ENCODE measurements at places on chromosomes 11 and 22. TPM values are rescaled to one million over a fixed set of nuclear protein-coding genes. Genes with fewer than 3 reads are reported as not detected.

- DNase-seq: no peak
These were observed 134.5 kb downstream of the ADAMTS15 start for GRCh38 chr11:130582981-130583380.

GRCh38 chr11:96228473-96228891 is 114.5 kb downstream of the MAML2 start:
- no peak for DNase-seq

DNA sequence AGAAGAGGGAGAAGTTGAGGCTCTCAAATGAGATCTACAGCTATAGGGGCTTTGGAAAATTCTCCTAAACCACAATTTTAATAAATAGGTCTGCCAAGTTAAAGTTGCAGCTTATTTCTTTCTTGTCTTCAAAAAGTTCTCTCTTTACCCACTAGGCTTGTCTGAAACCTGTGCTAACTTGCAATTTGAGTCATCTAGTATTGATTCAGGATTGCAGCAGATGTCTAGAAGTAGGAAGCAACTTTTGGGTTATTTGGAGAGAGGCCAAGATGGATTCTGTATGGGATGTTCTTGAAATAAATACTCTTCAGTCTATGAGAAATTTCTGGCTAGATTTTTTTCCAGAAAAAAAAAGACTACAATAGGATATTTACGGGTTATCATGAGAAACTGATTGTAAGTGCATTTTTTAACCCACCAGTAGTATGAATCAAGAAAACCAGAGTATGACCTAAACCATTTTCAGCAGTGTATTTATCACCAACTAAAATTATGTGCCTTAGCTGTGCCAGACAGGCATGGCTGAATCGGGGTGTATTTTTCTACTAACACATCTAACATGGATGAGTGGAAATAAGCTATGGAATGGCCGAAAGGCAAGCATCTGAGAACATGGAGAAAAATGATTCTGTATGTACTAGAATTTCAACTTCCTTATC is 4.9 kb upstream of the RAB38 start:
- no peak for DNase-seq

DNA sequence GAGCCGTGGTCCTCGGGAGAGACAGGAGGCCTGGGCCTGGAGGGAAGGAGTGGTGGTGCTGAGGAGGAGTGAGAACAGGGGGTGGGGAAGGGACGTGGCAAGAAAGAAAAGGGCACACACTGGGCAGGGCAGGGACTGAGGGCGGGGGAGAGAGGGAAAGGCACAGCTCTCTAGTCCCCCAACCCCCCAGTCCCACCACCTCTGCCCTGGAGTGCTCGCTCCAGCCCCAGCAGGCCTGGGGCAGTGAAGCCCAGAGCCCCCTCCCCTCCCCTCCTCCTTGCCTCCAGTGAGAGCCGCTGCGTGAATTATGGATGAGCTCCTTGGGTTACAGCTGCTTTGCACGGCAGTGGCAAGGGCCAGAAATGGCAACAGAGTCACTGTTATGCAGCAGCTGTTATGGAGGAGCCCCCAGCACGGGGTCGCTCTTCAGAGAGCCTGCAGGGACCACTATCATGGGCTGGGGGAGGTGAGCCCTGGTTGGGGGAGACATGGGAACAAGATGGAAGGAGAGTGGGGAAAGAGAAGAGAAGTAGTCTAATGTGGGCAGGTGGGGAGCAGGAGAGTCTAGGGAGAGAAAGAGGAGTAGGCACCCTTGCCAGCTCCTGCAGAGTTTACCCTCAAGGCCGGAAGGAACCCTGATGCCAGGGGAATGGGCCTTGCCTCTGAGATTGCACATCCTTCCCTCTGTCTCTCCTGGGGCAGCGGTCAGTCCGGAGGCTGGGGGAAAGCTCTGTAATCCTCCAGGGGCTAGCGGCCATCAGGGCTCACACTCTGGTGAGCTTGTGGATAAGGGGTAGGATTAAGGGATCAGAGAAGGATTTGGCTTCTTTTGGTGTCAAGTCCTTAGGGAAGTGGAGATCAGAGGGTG is 3.6 kb downstream of the RTN4RL2 start:
- DNase-seq: no peak

The VSIG2 gene
- polyA plus RNA-seq: 17.5 TPM

- no peak for DNase-seq
These were observed 56.0 kb downstream of the PACS1 start for GRCh38 chr11:66126064-66126463.

DNA sequence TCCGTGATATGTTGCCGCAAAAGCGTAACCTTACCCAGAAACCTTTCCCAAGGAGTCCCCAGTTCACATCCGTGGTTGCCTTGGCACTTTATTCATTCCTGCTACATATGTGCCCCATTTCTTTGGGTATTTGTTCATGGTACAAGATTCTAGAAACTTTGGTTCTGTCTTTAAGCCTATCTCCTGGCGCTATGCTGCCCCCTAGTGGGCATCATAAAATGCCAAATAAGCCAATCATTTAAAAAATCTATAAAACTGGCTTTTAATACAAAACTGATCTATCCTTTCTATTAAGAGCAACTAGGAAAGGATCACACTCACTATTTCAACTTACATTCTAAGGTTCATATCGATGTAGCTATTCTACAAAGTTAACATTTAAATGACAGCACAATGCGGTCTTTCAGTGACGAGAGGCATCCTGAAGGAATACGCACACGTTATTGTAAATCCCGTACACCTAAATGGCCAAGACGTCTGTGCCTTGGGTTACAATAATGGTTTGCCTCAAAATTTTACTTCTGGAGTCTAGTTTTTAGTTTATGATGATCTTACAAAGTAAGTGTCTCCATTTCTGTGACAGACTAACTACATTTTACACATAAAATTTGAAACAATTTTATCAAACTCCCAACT is 16.2 kb downstream of the PIWIL3 start:
- peak; percentile 22 for DNase-seq

The SCGB1C1 gene
- not detected for polyA plus RNA-seq

- DNase-seq: no peak
These were observed 10.2 kb upstream of the MS4A12 start for GRCh38 chr11:60482361-60482760.

DNA sequence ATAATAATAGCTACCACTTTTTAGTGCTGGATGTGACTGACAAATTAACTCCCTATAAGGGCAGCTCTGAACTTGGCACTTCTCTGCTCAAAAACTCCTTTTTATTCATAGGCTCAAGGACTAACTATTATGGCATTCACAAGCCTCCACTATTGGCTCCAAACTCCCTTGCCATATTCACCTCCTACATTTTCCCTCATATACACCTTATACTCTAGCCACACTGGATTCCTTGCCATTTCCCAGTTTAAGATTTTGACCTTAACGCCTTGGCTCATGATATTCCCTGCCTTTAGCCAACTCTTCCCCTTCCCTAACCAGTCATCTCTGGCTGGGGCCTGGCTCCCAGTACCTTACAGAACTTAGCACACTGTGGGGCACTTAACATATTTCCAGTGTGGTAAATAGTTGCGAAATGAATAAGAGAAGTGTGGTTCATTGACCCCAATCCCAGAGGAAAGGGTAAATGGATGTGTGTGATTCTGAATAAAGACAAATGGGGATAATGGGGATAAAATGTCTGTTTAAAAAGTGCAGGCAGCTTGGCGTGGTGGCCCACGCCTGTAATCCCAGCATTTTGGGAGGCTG is 40.0 kb upstream of the SORL1 start:
- DNase-seq: no peak

The RNF169 gene
- polyA plus RNA-seq: 19.1 TPM

GRCh38 chr11:36601155-36601554 is 3.1 kb upstream of the RAG2 start:
- DNase-seq: no peak

The TH gene
- polyA plus RNA-seq: 1.4 TPM

DNA sequence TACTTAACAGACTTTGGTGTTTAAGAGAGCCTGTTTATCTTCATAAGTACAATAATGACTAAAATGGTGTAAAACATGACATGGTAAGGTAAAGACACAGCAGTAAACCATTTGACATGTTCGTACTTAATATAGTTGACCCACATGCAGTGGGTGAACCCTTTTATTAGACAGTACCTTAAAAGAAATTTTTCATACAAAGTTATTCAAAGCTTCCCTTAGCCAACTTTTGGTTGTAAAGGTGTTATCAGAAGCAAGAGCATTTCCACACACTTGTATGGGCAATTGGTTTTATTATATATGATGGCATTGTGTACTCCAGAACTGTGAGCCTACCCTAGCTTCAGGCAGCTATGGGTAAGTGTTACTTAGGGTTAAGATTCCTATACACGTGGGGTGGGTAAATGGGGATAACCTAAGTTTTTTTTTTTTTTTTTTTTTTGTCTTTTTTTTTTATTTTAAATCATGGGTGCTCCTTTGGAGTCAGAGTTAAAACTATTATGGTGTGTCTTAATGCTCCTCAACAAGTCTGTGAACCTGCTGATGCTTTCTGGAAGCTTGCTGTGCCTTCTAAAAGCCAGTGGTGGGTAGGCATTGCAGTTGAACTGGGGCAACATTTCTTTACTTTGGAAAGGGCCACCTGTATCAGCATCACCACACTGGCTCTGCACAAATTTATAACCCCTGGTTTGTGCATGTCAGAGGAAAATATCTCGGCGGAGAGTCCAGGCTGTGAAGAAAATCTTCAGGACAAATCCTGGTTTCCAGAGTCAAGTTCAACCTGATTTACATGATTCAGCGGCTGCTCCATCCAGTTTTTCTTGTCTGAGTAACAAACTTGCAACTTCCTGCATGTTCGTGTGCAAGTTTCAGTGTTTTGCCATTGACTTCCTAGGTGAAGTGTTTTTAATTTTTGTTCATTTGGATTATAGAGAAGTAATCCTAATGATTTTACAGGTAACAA is 3.3 kb downstream of the PCF11 start:
- no peak for DNase-seq

GRCh38 chr22:24441406-24442351 is 14.3 kb downstream of the ADORA2A start:
- no peak for DNase-seq

The CHKB gene
- 88.6 TPM for polyA plus RNA-seq

GRCh38 chr22:23495614-23496444 is 84.3 kb downstream of the IGLL1 start:
- no peak for DNase-seq

DNA sequence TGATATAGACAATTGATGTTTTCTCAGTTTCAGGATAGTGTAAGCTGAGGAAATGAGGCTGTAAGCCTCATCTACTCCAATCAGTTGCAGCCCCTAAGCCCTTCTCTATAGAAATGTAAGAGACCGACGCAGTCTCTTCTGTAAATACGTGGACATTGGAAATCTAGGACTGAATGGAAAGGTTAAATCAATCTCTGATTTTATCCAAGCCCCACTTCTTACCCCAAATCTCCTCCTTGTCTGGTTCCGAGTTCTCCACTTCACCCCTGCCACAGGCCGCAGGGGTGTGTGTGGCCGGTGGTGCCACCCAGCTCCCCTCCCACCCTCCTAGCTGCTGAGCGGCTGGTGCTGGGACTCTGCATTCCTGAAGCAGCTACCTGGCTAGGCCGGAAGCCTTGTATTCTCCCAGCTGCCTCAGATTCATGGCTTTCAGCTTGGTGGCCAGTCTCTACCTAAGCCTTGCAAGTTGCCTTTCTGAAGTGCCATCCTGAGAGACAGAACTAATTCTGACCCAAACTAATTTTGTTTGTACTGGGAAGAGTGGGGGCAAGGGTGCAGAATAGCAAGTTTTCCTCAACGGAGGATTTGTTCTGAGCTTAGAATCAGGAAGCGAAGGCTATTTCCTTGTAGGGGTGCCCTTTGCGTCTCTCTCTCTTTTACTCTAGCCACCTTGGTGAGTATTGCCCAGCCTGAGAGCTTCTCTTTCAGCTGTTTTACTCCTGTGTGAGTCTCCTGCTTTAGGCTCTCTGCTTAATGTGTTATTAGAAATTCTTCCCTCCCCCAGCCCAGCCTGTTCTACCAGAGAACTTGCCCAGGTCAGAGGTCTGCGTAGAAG is 749 bp downstream of the VWA5A start:
- DNase-seq: no peak

- DNase-seq: no peak
These were observed 227.0 kb downstream of the GRIK4 start for GRCh38 chr11:120738516-120739046.

GRCh38 chr11:75651218-75651617 is 17.6 kb downstream of the MAP6 start:
- DNase-seq: no peak

DNA sequence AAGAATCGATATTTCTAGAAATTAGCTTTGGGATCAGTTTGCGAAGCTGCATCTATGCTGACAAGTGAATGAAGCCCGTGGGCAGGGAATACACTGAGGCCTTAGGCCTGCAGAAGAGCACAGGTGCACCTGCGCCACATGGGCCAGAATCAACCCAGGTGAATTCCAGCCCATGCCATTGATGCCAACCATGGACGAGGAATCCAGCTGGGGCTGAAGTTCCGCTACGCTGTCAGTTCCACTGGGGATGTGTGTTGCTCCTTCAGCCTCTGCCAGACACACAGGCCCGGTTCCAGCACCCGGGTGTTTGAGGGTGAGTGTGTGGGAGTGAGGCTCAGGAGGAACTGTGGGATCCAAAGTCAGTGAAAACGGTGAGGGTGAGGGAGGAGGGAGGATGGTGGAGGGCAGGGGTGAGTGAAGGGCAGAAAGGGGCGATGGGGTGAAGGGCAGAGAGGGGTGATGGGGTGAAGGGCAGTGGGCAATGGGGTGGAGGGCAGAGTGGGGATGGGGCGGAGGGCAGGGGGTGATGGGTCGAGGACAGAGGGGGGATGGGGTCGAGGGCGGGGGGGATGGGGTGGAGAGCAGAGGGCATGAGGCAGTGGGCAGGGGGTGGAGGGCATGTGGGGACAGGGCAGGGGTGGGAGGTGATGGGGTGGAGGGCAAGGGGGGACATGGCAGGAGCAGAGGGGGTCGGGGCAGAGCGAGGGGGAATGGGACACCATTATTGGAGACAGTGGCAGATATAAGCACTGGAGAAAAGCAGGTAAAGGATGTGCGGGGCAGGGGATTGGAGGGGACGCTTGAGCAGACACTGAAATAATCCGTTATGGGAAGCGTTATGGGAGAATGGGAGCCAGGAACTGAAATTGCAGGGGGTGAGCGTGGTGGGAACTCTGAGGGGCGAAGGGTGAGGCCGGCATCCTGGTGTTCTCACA is 931.6 kb downstream of the BRD1 start:
- DNase-seq: no peak

DNA sequence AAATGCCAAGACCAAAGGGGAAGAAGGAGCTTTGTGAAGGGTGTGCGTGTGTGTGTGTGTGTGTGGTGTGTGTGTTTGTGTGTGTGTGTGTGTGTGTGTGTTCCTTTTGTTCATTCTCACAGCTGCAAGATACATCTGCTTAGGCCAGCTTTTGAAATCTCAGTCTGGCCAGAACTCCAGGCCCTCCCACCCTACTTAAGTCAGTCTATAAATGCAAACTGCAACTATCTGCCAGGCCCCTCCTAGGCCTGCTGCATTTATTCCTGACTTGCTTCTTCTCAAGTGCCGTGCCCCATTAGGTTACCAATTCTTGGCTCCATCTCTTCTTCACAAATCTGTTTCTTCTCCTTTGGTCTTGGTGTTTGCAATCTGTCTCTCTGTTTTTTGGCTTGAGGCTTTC is 21.6 kb upstream of the RIC3 start:
- DNase-seq: no peak

All from left renal pelvis (tissue), 4 donors.